ENCODE measurements at places on chromosomes 6 and 20.
A peak's percentile ranks its signal among the peaks of the same experiment; 100 is the strongest.

GRCh38 chr6:5081182-5081581 is 4.0 kb upstream of the PPP1R3G start:
- no peak for DNase-seq

DNA sequence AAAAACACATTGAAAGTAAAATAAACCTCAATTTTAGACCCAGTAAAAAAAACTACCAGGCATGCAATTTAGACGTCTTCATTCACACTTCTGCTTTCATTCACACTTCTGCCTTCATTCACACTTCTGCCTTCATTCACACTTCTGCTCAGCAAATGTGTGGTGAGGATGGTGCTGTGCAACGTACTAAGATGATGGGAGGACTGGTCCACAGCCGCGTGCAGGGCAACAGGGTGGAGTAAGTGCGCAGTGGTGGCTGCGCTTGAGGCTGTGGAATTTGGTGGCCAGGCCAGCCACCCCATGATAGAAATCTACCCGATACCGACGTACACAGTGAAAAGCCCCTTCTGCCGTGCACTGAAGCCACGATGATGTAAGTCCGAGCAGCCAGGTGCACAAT is 114.3 kb upstream of the CD93 start:
- no peak for DNase-seq

- DNase-seq = no peak
These were observed 18.9 kb downstream of the SDCBP2 start for GRCh38 chr20:1310071-1310470.

- no peak for DNase-seq
These were observed 291.2 kb downstream of the CDH26 start for GRCh38 chr20:60249436-60249835.

- DNase-seq = no peak
These were observed 35.3 kb downstream of the EZR start for GRCh38 chr6:158783851-158784250.

DNA sequence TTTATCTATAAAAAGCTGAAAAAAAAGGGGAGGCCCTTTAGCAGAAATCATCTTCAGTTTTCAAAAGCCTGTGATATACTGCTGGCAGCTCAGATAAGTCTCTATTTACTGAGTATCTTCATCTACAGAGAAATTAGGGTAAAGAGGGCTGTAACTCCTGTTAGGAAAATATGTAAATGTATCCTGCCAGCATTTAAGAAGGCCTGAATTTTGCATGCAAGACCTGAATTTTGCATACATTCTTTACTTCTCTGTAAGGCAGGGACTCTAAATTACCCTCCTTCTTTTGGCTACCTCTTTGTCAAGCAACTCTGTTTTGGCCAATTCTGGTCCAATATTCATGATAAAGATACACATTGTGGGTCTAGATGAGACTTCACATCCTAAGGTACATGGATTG is 150.6 kb upstream of the SPACA1 start:
- DNase-seq = no peak

- peak; percentile 83 for DNase-seq
These were observed 8.6 kb downstream of the NKX2-2 start for GRCh38 chr20:21505161-21505809.

DNA sequence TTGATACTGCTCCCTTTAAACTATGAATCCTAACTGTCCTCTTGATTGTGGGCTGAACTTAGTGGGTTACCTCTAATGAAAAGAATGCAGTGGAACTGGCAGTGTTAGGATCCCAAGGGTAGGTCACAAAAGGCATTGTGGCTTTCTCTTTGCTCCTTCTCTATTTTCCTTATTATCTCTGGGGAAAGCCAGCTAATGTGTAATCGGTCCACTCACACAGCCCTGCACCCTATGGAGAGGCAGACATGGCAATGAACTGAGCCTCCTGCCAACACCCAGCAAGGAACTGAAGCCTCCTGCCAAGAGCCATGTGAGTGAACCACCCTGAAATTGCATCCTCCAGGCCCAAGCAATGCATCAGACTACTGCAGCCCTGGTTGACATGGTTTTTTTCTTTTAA is 24.6 kb upstream of the ZNF133 start:
- DNase-seq = no peak

DNA sequence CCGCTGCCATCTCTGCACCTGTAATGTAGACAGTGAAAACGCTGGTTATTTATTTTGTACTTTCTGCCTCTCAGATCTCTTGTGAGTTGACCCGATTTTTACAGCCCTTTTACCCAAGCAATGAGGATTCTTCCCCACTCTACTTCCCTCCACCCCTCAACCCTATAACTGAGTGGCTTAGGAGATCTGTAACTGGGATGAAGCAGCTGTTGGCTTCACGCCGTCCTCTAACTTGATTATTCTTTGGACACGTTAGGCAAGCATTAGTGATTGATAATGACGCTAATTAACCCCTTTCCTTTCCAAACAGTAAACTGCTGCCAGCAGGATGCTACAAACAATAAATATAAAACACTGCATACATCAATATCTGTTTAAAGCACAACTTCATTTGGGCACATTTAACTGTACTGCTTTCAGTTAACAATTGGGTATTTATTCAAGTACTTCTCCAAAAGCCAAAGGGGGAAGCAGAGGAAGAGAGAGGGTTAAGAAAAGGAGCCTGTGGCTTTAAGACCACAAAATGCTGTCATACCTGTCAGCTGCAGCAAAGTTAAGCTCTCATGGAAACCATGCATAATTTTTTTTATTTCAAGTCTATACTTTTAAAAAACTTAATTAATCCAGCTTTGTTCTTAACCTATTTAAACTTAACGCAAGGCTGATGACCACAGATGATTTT is 21.2 kb downstream of the TFAP2A start:
- DNase-seq = no peak

GRCh38 chr6:138494312-138494711 is 5.0 kb downstream of the NHSL1 start:
- DNase-seq = no peak

DNA sequence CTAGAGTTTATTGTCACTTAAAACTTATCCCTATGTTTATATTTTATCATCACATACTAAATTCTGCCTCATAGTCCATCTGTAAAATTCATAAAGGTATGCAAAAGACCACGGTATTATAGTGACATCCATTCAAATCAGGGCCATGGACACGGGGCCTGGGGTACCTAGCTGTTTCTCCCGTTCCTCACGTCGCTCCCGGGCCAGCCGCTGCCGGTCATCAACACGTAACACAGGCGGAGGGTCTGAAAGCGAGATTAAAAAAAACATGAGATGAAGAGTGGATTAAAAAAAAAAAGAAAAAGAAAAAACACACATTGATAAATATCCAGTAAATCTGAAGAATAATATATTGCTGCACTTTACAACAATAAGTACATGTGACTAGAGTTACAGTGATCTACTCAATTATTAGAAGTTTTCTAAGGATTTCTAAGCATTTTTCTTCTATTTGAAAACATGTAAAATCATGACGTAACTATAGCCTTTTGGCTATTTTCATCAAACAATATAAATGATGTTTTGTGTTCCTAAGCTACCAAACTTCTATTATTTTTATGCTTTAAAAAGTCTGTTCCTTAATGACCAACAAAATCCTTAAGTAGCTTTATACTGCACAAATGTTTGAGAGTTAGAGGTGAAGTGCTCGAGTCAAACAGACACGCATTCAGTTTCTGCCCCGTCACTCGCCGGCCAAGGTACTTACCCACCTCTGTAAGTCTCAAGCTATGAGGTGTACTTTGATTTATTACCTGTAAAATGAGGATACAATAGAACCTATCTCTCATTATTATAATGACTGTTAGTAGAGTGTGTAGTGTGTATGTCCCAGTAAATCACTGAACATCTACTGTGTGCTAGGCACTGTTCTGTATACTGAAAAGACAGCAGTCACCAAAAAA is 122.1 kb upstream of the BCLAF1 start:
- DNase-seq = no peak

- no peak for DNase-seq
These were observed 4.7 kb downstream of the CDKN1A start for GRCh38 chr6:36683145-36683655.

DNA sequence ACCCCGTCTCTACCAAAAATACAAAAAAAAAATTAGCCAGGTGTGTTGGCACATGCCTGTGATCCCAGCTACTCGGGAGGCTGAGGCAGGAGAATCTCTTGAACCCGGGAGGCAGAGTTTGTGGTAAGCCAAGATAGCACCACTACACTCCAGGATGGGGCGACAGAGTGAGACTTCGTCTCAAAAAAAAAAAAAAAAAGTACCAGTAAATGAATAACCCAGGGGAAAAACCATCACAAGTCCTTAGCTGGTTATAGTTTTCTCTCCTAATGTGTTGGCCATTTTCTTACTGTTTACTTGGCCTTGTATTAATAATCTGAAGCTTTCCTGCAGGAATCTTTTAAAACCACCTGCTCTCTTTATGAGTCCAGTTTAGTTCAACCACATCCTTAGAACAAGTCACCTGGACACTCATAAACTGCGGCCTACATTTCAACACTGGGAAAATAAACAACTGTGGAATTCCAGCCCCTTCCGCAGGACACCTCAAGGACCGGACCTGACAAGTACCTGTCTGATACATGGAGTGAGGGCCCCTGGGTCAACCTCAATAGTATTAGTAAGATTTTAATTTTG is 102.6 kb downstream of the ATP9A start:
- no peak for DNase-seq

DNA sequence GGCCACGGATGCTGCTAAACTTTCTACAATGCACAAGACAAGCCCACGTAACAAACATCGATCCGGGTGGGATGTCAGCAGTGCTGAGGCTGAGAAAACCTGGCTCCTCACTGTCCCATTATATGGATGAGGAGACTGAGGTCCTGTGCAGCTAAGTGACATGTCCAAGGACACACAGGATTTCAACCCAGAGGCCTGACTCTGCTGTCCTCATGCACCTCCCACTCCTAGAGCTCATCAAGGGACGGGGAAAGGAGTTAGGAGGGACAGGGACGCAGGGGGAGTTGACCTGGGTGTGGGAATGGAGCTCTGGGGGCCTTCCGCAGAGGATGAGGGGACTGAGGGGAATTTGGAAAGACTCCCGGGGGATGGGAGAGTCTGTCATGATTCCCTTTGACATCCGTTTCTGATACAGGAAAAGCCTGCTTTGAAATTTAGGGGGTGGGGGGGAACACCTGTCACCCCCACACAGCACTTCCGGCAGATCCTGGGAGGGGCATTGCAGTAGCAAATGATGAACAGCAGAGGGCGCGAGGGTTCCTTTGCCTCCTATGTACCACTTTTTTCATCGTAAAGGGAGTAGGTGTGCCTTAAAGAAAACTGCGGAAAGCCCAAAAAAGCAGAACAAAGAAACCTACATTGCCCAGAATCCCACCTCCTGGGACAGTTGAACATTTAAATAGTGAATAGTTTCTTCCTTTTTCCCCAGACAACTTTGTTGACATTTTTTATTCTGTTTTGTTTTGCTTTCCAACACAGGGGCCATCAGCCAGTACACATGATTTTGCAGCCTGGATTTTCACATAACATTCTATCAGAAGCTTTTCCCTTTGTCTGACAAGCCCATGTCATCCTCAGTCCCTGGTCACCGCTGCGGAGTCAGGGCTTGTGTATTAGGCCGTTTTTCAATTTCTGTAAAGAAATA is 48.6 kb downstream of the SLC2A10 start:
- peak; percentile 27 for DNase-seq

- DNase-seq = no peak
These were observed 24.1 kb downstream of the CARMIL1 start for GRCh38 chr6:25303254-25303653.

GRCh38 chr6:129175066-129175465 is 292.1 kb downstream of the LAMA2 start:
- no peak for DNase-seq

- DNase-seq = no peak
These were observed 254.7 kb downstream of the SMOC2 start for GRCh38 chr6:168695701-168696100.

DNA sequence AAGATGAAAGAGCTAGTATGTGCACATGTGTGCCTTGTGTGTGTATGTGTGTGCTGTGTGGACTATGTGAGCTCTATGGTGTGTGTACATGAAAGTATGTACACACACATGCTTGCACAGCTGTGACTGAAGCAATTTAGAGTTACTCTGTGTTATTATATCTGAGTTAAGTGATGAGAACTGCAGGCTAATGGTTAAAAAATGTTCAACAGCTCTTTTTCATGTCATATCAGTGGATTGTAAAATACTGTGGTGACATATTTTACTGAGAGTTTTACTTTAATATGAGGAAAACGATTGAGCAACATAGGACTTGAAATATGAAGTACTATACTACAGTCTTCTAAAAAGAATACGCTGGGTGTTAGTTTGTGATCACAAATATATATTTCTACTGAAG is 195.7 kb upstream of the KCNK16 start:
- DNase-seq = no peak

DNA sequence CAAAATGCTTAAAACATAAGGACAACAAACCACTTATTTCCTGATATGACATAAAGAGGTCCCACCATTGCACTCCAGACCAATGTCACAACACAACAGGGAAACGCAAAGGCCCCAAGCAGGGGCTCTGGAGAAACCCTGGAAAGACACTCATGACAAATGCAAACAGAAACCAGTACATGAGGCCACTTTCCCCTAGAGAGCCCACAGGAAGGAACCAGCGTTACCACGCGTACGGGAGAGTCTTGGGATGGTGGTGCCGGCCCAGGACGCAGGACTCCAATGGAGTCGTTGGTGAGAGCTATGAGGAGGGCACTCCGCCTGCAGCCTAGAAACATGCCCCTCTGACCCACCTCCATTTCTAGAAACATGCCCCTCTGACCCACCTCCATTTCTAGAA is 20.2 kb downstream of the GMEB2 start:
- no peak for DNase-seq

DNA sequence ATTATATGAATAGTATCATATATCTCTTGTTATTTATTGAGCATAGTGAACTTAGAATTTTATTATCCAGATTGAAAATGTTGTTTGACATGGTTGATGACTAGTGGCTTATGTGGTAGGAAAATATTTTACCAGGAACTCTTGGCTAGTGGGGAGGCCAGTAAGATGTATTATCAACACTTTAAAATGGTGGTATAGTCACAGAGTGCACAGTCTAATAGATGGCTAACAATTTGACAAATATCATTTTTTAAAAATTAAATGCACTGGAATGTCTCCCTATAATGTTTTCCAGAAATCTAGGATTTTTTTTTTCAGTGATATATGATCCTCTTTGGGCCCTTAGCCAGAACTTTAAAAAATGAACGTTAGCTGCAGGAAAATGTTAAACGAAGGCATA is 26.9 kb upstream of the EYA4 start:
- no peak for DNase-seq

DNA sequence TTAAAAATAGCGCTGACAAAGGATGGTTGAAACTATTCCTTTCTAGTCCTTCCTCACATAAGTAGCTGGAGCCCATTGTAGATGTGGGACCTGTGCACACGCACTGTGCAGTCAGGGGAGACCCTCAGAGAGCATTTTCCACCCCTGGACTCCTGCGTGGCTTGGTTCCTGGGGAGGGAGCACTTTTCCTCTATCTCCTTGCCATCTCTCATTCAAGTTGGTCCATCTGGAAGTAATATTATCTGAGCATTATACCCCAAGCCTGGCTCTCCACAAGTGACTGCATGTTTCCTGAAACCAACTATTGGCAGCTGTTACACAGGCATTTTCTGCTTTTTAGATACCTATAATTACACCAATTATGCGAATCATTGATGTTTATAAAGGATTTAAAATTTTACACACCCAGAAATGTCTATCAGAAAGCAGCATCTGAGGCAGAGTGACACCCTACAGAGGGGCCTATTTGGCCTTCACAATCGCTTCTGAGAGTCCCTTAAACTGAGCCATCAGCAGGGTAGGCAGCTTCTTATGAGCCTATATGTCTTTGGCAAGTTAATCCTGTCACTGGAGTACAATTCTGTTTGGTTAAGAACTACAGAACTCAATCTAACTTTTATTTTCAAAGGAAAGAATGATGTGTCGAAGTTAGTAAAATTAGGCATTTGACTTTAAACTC is 18.7 kb downstream of the SOX4 start:
- DNase-seq = no peak
